ENCODE measurements at places on chromosomes 11 and 22.

GRCh38 chr11:134008634-134009071, 51.9 kb upstream of the IGSF9B start:
- DNase-seq = no peak

DNA sequence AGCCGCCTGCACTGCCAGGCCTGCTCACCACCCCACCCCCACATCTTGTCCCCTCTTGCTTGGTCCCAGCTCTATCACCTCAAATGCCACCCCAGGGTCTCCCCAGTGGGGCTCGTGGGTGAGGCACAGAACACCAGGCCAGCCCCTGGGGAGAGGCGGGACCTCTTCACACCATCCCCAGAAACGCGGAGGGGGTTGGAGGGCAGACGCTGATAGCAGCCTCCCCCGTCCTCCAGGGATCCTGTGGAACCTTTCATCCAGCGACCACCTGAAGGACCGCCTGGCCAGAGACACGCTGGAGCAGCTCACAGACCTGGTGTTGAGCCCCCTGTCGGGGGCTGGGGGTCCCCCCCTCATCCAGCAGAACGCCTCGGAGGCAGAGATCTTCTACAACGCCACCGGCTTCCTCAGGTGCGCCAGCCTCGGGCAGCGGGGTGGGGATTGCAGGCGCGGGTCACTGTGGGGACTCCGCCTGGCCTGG, 5.8 kb downstream of the PKP3 start:
- no peak for DNase-seq

- DNase-seq = no peak
These were observed 24.7 kb downstream of the KCNE3 start for GRCh38 chr11:74442636-74443035.

- DNase-seq = no peak
These were observed 15.0 kb upstream of the CXCR5 start for GRCh38 chr11:118868659-118869058.

- no peak for DNase-seq
These were observed 2.1 kb upstream of the OR4X1 start for GRCh38 chr11:48261600-48261999.

DNA sequence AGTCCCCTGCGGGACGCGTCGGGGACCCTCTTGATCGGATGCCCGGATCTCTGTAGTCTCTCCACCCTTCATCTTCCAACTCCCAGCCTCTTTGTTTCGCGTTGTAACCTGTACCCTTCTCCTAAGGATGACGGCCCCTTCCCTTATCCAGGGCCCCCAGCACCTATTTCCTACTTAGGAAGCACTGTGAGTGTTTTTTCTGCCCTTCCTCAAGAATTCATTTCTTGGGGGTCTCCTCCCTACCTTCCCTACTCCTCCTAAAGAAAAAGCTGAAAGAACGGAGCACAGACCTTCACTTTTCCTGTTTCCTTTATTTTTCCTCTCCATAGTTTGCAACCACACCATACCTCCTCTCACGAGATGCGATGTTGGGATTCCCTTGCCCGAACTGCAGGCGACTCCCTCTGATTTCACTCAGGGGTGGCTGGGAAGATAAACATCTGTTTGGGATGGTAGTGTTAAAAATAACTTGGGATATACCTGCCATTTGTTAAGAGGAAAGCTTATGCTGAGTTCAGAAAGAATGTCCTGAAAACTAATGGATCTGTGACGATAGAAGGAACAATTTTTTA, 593 bp downstream of the FAM118B start:
- no peak for DNase-seq

- no peak for DNase-seq
These were observed 81.4 kb downstream of the TBC1D22A start for GRCh38 chr22:46843821-46844255.

DNA sequence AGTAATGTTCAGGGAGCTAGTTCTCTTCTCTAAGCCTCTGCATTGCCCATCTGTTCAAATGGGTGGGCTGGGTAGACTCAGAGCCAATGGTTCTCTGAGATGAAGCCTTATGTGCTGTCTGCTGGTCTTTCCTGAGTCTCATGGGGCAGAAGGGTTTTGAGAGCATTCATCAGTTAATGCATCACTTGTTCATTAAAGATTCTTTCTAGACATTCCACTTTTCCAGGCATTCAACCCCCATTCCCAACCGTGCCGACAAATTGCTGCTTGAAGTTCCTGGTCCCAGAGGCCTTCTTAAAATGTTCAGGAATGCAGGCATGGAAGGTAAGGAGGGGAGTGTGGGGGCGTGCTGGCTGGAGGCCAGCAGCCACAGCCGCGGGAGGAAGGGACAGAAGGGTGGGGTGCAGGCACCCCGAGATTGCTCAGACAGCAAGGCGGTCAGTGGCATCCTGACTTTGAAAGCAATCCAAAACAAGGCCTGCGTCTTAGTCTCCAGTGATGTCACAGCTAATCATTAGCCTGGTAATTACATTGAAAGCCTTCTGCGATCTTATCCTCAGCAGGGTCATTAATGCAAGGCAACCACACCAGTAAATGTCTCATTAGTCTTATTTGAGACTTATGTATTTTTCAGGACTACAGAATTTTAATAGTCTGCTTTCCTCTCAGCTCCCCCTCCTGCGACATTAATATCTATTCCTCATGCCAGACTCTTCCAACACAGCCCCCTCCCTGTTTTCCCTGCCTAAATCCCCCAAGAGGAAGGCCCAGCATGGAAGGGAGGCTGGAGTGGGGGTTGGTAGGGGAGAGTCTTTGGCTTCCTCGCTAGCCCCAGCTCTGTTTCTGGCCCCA, 328.8 kb downstream of the MIAT start:
- DNase-seq = no peak

- DNase-seq = no peak
These were observed 86.3 kb upstream of the LRRC55 start for GRCh38 chr11:57095417-57095816.

DNA sequence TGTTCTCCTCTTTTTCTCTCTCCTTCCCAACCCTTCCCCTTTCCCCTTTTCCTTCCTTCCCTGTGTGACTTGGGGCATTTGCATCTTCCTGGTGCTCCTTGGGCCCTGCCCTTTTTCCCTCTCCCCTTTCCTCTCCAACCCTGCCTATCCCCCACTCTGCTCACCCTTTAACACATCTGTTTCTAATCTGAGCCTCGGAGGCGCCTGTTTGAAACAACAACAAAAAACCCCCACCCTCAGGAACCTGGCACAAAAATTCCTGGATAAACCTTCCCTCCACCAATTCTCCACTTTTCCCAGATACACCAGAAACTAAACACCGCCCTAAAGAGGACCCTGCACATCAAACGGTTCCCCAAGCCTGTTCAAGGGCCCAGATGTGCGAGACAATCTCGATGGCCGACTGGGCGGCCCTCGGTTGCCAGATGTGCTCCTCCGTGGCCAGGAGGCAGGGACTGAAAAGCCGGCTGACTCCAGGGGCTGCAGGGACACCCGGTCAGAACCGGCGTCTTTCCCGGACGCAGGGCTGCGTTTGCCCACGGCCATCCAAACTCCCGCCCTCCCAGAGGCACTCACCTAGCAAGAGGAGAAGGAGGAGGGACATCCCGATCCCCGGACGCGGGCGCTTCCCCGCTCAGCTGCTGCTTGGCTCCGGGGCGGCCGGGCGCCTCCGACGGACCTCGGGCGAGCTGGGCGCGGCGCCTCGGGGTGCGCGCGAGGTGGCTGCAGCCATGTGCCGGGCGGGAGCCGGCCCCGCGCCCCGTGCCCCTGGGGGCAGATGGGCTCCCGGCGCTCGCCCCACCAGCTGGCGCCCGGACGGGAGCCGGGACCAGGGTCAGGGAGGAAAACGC, 486 bp downstream of the CLMP start:
- no peak for DNase-seq

GRCh38 chr11:101668236-101668635, 84.4 kb upstream of the TRPC6 start:
- no peak for DNase-seq

- no peak for DNase-seq
These were observed 22.0 kb downstream of the PACSIN2 start for GRCh38 chr22:42992886-42993479.

DNA sequence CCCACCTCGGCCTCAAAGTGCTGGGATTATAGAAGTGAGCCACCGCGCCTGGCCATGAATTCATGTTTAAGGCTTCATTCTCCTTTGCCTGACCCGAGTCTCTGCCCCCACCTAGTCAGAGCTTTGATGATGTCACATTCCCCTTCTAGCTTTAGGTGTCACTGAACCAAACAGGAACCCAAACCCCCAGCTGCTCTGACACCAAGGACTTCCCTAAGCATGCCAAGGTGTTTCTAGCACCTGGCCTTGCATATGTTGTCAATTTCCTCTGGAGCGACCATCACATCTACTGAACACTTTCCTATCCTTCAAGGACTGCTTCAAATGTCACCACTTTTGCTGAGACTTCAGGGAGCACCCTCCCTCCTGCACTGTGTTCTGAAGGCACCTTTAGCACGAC, 2.3 kb downstream of the F2 start:
- no peak for DNase-seq

- no peak for DNase-seq
These were observed 532.3 kb downstream of the BRD1 start for GRCh38 chr22:49295465-49295743.

DNA sequence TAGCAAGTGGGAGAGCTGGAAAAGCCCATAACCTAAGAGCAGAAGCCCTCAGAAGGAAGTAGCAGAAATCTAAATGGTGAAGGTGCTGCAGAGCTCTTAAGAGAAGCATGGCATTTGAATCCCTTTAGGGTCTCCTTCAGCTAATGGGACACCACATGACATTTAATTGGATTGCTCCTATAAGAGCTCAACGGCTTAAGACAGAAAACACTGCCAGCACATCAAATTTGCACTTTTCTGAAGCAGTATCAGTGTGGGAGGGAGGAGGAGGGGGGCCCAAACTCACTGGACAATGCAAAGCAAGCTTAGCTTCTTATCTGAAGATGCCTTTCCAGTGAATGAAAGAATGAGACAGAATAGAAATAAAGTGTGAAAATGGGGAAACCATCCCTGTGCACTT, 287.9 kb upstream of the MTNR1B start:
- DNase-seq = no peak

GRCh38 chr11:110766316-110766715, 54.1 kb upstream of the ARHGAP20 start:
- no peak for DNase-seq

DNA sequence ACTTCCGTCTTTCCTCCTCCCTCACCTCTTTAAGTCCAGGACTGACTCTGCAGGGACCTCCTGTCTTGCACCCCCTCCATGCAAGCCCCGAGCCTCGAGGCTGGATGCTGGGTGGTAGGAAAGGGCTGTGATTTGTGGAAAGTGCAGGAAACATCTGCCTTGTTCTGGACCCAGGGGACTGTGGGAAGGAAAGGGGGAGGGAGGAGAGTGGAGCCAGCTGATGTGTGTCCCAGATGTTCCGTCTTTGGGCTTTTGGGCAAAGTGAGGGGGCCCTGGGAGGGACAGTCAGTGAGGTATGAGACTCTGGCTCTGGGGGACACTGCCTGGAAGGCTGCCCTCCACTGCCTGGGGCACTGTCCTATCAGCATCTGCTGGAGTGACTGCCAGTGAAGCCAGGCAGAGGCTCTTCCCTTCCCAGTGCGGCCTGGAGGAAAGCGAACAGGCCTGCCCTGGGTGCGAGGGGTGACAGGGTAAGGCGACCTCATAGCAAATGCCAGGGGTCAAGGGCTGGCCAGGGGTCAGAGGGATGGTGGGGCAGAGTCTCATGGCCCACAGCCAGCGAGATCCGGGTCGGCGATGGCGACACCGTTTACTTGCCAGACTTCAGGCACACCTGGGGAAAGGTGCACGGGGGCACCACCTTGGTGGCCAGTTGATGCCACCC, 1.7 kb downstream of the MRGPRD start:
- no peak for DNase-seq

DNA sequence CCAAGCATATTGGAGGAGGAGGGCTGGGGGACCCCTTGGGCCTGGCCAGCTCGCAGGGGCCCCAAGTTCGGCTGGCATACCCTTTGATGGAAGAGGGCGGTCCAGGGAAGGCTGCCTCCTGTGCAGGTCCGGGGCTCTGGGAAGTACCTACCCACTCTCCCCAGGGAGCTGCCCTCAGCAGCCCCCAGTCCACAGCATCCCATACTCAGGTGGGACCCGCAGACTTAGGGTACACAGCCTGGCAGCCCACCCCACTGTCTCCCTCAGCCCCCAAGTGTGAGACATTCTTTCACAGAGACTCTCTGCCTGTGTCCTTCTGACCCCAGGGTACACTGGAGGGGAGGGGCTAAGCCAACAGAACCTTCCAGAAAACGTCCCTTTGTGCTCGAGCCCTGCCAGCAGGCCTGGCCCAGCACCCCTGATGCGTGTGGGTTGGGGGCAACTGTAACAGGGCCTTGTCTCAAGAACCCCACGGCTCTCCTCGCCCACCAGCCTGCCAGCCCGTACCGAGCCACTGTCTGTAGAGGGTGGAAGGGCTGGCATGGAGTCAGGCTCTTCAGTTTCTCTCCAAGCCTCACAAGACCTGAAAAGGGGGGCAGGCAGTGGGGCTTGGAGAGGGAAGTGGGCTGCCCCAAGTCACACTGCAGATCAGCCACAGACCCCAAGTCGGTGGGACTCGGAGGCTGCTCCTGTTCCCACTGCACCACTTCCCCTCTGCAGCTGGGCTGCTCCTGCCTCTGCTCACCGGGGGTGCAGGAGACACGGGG, 7.0 kb upstream of the TNFRSF13C start:
- DNase-seq = no peak

GRCh38 chr11:109388982-109389381, 33.0 kb upstream of the C11orf87 start:
- DNase-seq = no peak

DNA sequence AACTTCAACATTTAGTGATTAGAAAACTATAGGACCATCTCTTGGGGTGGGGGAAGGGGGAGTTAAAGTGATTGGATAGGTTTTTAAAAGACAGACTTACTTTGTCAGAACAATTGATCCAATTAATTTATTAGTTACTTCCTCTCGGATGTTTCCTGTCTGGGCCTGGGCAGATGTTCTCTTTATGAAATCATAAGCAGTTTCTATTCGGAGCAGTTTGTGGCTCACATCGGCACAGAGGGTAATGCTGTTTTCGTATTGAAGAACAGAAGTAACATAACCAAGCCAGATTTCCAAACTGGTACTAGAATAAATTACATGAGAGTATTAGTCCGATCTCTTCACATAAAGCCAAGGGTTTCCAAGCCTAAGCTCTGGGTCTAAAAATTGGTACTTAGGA, 20.6 kb downstream of the PIWIL3 start:
- no peak for DNase-seq

- no peak for DNase-seq
These were observed 64.0 kb upstream of the TNRC6B start for GRCh38 chr22:40113696-40114095.

GRCh38 chr11:35236667-35237003, 97.7 kb downstream of the CD44 start:
- no peak for DNase-seq

DNA sequence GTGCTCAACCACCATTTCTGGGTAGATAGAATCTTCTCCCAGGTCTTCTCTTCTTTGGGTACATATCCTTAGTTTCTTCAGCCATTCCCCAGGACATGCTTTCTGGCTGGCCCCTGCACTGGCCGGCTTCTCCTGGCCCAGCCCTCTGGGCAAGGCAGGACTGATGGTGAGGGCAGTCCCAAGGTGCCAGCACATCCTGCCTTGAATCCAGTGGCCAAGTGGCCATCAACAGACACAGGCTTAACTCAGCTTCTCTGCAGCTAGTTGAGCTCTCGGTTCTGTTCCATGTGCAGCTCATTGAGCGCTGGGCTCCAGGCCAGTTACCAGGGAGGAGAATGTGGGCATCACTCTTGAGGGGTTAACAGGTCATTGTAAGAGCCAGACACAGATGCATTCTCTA, 17.6 kb downstream of the SMIM38 start:
- DNase-seq = no peak
